ENCODE measurements at places on chromosomes 12 and 14.

- peak; percentile 52 for DNase-seq
Measured at GRCh38 chr14:51395361-51395849, 155.4 kb downstream of the TMX1 start.

GRCh38 chr14:69719501-69719951 is 47.4 kb upstream of the SRSF5 start:
- DNase-seq: peak; percentile 97

DNA sequence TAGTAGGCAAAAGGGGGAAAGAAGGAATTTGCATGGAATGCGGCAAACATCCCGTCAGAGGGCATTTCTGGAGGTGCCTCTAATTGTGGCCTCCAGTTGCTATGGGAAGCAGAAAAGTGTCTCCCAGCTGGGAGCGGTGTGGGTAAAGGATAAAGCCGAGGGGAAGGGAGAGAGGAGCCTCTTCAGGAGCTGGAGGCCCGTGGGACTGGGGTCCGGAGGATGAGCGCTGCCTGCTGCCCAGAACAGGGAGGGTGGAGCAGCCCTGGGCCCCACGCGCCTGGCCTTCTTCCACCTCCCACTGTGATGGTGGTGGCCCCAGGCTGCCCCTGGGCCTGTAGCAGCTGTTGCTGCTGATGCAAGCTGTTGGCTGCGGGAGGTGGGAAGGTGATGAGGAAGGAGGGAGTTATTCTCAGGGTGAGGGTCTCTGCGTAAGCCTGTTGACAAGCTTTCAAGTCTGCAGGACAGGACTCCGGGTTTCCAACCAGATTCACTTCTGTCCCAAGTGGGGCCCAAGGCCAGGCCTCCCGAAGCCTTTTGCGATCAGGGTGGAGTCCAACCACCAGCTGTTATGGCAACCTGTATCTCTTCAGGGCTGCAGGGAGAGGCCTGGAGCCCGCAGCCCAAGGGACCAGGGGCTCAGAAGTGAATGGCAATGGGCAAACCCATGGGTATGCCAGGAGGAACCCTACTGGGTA is 19.1 kb upstream of the PGF start:
- no peak for DNase-seq

DNA sequence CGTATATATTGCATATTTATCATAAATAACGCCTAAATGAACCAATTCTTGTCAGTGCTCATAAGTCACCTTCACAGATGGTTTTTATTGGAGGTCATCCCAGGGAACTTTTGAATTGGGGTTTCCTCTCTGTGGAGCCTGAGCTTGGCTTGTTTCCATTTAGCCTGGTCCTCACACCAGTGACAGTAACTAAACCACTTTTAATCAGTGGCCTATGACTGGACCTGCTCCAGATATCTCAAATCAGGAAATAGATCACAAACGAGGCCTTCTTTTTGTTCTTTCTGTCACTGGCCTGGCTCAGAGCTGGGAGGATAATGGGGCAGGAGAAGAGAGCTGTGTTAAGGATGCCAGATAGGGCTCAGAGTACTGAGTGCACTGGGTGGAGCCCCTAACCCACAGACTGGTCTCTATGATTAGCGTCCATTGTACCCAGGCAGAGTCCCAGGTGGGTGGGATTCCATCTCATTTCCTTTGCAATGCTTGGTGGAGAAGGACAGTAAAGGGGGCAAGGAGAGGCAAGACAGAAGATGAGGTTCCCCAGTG is 92.4 kb downstream of the NUAK1 start:
- DNase-seq: no peak

- DNase-seq: peak; percentile 20
Measured at GRCh38 chr14:22333422-22334274, 255.4 kb downstream of the DAD1 start.

DNA sequence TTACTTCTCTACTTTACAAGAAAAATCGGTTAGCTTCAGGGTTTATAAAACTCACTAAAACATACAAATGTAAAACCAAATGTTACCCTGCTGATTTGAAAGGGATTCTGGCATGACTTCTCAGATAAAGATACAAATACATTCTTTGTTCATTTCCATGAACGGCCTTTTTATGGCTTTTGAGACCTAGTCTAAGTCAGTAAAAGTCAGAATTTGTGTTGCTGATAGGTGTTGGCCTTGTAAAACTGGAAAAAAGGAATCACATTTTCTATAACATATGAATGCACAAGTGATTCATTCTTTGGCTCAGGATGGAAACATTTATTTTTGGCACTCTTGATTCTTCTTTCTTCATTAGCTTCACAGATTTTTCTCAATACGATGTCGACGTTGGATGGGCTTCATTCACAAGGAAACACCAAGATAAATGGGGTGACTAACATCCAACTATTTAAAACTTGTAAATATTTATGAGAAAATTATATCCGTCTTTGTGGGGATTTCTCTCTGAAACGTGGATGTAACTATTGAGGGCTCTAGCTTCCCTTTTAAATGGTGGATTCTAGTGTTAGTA is 27.0 kb upstream of the CPM start:
- DNase-seq: no peak

DNA sequence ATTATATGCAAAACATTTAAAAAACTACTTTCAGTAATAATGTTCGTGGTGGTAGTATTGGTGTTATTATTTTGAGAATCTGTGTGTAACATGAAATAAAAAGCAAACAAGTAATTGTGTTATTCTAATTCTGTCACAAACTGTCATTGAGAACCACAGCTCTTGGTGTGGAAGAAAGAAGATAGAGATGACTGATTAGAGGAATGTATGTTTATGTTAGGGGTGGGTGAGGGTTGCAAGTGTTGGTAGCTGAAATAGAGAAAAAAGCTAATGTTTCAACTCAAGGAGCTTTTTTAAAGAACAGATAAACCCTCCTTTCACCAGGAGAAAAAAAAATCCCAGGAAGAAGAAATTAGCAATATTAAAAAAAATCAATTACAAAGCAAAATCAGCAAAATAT is 18.3 kb downstream of the DNM1L start:
- no peak for DNase-seq

DNA sequence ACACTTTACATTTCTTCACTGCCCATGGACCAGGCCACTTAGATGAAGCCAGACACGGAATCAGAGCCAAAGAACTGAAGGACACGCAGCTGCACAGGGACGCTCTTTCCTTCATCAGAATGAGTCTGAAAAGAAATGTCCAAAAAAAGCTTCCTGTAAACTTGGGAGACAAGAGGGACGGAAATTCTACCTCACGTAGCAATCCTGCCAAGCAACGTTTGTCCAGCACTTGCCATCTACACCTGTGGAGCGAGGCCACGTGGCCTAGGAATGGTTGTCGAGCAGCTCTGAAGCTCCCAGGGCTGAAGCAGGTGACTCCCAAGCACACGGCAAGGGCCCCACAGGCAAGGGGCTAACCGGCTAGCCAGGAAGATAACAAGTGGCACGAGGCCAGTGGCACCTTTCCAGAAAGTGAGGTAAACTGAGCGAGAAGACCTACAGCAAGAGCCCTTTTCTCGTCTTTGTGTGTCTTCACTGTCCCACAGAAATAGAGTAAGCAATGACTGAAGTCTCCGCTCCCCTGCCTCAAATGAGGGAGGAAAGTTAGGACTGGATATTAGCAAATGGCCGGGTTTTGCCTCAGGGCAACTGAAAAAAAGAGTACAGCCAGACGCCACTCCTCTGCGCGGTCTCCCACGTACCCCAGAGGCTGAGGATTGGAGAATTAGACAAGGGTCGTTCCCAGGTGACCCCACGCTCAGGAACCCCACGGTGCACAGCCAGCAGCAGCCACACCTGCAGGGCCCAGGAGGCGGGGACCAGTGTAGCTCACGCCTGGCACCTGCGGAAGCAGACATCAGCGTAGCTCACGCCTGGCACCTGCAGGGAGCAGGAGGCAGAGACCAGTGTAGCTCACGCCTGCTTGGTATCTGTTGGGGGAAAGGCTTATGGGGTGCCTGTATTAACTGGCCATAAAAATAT is 7.7 kb downstream of the ZNF605 start:
- no peak for DNase-seq

- DNase-seq: peak; percentile 87
Measured at GRCh38 chr14:45083976-45084722, at the start of gene PRPF39. TSS of gene PRPF39 (plus strand) at chr14:45084116. CDS start at chr14:45095240, 11,124 bp downstream.

GRCh38 chr12:26299751-26300150 is 104.4 kb downstream of the SSPN start:
- DNase-seq: no peak

Measured in kidney glomerular epithelial cell (primary cell).